ENCODE measurements at places on chromosomes 11 and 22.
A peak's percentile ranks its signal among the peaks of the same experiment; 100 is the strongest.

- DNase-seq, result no peak
These were observed at the start of gene TMEM45B for GRCh38 chr11:129815596-129816461. TSS of gene TMEM45B (plus strand) at chr11:129815848. CDS start at chr11:129852483, 36,635 bp downstream.

GRCh38 chr11:112498701-112499100 is 238.0 kb upstream of the PLET1 start:
- no peak for DNase-seq

DNA sequence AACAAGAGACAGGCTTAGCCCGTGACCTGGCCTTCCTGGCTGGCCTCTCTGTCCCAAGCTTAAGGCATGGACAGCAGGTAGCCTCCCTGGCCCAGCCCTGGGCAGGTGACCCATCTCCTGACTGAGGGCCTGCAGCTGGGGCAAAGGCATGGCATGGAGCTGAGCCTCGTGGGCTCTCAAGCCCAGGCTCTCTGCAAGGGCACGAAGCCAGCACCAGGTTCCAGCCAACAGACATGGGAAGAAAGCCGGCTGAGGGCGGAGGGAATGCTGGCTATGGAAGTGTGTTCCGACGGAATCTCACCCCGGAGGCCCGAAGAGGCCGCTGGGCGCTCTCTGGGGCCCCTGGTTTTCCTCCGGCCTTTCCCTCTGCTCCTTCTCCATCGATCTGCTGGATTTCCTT is 12.9 kb downstream of the DNAL4 start:
- DNase-seq, result no peak

DNA sequence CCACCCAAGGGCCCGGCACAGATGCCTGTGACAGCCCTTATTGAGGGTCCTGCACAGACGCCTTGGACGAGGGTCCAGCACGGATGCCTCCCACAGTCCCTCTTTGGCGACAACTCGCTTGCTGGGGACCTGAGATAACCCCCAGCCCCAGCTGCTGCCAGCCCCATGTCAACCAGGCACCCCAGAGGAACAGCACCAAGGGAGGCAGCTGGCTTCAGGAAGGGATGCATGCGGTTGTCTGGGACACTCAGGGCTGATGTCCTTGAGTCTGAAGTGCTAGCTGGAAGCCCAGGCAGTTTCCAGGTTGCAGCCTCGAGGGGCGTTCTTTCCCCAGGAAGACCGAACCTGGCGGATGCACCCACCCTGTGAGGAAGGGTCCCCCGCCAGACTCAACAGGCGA is 33.8 kb downstream of the MOB2 start:
- no peak for DNase-seq

GRCh38 chr11:71332046-71332445 is 79.7 kb upstream of the SHANK2 start:
- DNase-seq, result no peak

DNA sequence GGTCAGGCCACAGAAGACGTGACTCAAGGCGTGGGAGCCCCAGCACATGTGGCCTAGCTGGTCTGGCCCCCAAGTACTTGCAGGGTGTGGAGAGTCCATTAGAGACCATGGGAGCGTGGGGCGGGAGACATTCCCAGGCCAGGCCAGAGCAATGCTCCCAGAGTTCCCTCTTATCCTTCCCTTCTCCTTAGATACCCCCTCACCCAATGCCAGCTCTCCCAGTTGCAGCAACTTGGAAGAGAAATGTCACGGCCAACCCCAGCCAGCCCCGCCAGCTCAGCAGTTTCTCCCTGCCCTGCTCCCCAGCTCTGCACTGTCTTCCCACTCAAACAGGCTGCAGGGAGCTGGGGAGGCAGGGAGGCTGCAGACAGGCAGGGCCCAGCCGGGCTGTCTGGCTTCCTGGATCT is 65.4 kb upstream of the TSPAN18 start:
- DNase-seq, result peak; percentile 3

GRCh38 chr22:26287382-26288225 is 118.3 kb downstream of the SEZ6L start:
- DNase-seq, result no peak

DNA sequence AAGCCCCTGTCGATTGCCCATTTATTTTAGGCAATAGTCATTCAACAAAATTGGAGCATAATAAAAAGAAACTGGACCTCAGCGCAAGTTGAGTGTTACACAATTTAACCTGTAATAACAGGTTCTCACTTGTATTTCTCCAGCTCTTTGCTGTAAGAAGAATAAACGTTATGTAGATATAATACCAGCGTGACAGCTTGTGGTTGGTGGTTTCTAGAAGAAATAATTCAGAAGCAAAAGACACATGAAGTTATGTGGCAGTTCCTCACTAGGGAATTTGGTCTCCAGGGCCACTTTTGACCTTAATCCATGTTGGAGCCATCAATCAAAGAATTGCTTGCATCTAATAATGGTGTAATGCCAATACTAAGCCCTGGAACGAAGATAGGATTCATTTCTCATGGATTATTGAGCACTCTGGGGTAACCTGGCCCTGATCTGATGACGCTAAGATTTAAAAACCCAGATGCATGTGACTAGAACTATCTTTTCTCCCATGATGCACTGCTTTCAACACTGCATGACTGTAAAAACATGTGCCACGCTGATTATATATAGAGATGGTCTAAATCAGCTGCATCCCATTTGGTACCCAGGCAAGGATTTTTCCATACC is 129.7 kb upstream of the LDLRAD3 start:
- no peak for DNase-seq

DNA sequence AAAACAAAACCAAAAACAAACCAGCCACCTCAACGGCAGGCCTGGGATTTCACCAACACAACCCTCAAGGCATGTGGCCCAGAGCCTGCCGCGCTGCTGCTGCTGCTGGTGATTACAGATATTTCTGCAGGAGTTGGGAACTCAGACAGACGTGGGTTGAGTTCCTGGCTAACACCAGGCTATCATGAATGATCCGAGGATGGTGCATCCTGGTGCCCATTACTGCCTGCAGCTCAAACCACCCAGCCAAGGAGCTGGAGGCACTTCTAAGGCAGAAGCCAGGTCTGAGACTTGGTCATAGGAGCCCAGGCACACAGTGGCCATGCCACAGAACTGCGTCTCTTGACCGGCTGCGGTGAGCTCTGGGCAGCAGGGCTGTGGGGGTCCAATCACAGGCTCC is 151.8 kb downstream of the MPPED1 start:
- no peak for DNase-seq
